ENCODE measurements at places on chromosomes 2 and 18.

- DNase-seq, result no peak
Observed at GRCh38 chr2:171320208-171320621, 113.6 kb downstream of the METTL8 start.

- DNase-seq, result no peak
Observed at GRCh38 chr2:162484551-162484950, 140.6 kb downstream of the GCA start.

- no peak for DNase-seq
Observed at GRCh38 chr18:63083020-63083531, 236.5 kb downstream of the BCL2 start.

DNA sequence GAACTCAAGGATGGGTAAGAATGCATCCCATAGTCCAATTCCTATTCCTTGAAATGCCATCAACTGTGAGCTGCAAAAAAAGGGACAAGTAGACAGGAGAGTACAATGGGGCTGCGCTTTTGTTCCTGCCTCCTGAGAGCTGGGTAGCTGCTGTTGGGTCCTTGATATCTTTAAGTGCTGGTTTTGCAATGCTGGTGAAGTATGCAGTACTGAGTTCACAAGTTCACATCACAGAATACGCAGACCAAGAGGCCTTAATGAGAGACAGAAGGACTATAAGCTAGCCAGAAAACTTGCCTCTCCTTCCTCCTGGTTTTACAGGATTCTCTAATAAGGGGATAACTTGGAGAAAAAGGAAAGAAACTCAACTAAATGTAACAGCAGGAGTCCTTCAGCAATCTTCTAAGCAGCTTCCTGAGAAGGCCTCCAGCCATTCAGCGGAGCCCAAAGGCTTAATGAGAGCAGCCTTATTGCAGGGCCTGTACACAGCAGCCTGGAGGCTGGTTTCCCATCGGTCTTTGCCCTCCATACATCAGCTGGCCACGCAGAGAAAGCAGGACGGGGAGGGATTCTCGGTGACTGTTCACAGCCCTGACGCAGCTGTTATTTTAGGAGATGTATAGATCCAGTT is 293.1 kb downstream of the CDCA7 start:
- no peak for DNase-seq

Data from activated B cell treated with CpG ODN at 0.5 μM for 24 hours (primary cell).